ENCODE measurements at places on chromosomes 6 and 20.

DNA sequence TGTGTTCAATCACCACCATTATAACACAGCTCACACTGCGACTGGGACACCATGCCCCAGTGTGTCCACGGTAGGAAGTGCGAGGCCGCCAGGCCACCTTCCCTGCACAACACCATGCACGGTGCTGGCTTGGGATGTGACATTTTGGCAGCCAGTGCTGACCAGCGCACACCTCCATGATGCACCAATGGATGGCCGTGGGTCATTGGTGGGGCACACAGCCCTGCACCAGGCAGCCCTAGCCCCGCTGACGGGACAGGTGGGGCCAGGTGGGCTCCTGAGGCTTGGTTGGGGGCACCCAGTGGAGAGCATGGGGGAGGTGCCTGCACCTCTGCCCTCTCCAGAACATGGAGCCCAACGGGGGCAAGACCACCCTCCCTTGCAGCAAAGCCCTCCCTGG lies 18.2 kb upstream of the FRMD1 start:
- no peak for DNase-seq

GRCh38 chr6:88881451-88881850 lies 82.0 kb downstream of the RNGTT start:
- no peak for DNase-seq

DNA sequence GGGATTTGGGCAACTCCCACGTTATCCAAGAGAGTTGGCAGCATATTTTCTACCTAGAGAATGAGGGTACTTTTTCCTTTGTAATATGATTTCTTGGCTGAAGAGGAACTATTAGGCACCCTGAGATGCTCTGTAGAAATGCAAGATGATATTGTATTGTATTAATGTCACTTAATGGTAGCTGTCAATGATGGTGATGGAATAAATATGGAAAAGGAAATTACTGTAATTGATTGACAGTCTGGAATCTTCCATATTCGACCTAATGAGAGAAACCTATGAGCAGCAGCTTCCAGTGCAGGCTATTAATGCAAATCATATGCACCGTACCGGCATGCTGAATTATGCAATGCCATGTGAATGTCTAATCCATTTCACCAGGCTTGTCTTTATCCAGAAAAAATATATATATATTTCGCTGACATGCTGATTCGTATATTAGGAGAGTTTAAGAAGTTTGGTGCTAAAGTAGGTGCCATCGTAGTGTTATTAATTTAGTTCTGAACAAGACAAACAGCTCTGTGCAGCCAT lies 494.2 kb upstream of the JARID2 start:
- DNase-seq = peak; percentile 17

GRCh38 chr20:43022081-43022480 lies 167.6 kb downstream of the PTPRT start:
- no peak for DNase-seq

DNA sequence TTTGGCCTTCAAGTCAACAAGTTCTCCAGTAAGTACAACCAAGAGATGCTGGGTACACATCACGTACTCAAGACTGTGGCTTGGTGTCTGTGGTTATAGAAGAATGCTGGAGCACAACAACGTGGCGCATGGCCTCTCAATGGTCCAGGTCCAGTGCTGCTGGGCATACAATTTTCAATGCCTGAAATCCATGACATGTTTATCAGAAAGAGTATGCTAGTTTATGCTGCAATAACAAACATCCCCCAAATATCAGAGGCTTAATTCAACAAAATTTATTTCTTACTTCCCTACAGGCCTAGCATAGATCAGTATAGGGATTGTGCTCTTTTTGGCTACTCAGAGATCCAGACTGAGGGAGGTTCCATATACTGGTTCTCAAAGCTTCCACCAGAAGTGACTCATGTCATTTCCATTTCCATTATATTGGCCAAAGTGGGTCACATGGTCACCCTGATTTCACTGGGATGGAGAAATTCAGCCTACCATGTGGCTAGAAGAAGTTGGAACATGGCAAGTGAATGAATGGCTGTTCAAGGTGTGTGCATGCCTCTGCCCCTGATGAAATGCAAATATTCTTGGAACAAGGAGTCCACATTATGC lies 33.3 kb upstream of the KIF16B start:
- no peak for DNase-seq

GRCh38 chr6:137761487-137761886 lies 105.6 kb upstream of the TNFAIP3 start:
- DNase-seq = no peak

GRCh38 chr6:2708456-2708855 lies 42.3 kb downstream of the MYLK4 start:
- no peak for DNase-seq

GRCh38 chr20:48735112-48735511 lies 92.7 kb downstream of the PREX1 start:
- DNase-seq = no peak

GRCh38 chr6:147194652-147195411 lies 9.4 kb upstream of the STXBP5 start:
- no peak for DNase-seq

DNA sequence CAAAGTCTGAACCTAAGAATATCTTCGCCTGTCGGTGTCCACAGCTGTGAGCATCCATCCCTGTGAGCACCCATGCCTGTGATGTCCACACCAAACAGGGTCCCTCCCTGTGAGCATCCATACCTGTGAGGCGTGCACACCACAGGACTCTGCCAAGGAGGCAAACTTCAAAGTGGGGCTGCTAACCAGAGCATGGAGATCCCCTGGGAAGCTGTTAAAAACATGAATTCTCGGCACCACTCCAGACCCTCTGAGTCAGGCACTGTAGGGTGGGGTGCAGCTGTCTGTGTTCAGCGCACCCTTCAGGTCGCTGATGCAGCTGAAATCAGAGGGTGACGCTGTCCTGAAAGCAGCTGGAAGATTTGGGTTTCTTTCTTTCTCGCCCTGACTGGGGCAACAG lies 85.4 kb upstream of the NXT1 start:
- DNase-seq = no peak

- no peak for DNase-seq
These were observed 55.2 kb downstream of the SMLR1 start for GRCh38 chr6:130882370-130882769.

DNA sequence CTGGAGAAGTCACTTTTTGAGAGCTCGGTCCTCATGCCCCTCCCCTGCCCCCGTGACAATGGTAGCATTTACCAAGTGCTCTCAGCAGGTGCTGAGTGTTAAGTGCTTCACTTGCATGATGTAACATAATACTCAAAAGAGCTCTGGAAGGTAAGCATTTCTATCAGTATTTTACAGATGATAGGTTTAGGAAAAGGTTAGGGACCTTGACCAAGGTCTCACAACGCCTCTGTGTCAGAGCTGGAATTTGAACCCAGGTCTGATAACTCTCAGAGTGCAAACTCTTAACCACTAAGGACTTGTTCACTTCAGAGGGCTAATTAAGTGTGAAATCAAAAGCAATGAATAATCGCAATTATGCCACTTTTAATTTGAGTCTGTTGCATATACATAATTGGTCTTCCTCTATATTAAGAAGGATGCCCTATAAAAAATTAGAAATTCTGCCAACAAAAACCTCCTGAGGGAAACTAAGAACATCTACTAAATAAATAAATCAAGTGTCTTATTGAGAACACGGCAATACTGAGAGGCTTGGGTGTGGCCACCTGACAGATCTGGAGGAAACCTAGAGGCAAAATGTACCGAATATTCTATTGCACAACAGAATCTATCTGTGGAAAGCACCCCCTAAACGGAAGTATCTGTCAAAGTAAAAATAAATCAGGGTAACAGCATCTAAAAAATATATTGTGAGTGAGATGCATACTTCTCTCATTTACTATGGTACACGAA lies 109.8 kb downstream of the BACH2 start:
- no peak for DNase-seq

GRCh38 chr20:33881989-33882388 lies 70.8 kb downstream of the CHMP4B start:
- DNase-seq = no peak

Measured in NCI-H526 treated with DMSO at 0.1 percent for 48 hours (cell line).